Stimulated activated CD8-positive, alpha-beta memory T cell treated with anti-CD3 and anti-CD28 coated beads, Interleukin-4, amount 100 ng/mL, for 4 hours (primary cell): ENCODE measurements at places on chromosomes 5 and 9.

GRCh38 chr5:178386336-178386931 lies 153.8 kb upstream of the PHYKPL start:
- DNase-seq = no peak

GRCh38 chr9:2962471-2963172 lies 118.7 kb upstream of the PUM3 start:
- DNase-seq = no peak

- DNase-seq = no peak
Measured at GRCh38 chr9:1200847-1201251, 150.7 kb downstream of the DMRT2 start.

- no peak for DNase-seq
Measured at GRCh38 chr5:87433945-87434344, 21.2 kb upstream of the CCNH start.

- no peak for DNase-seq
Measured at GRCh38 chr5:14830210-14831005, 41.2 kb downstream of the ANKH start.

DNA sequence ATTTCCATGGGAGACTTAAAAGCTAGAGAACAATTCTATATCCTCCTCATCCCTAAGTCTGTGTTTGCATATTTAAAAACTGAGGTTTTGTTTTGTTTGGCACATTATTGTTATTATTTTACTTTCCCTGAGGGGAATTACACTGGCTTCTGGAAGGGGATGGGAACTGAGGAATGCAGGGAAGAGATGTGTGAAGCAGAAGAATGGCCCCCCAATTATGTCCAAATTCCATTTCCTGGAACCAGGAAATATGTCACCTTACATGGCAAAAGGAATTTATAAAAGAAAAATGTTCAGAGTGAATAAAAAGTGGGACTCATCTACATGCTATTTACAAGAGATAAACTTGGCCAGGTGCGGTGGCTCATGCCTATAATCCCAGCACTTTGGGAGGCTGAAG lies 129.8 kb downstream of the MARCHF11 start:
- DNase-seq = no peak

DNA sequence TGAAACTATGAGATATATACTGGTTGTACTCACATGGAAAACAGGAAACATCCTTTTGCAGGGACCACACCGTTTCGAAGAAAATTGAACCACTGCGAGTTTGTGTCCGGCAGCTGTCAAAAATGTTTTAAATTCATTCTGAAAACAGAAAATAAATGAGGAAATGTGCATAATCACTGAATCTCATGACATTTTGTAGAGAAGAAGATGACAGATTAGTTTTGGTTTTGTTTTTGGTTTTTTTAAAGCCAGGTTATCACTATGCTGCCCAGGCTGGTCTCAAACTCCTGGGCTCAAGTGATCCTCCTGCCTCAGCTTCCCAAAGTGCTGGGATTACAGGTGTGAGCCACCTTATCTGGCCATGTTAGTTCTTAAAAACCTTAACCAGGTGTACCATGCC lies 3.5 kb downstream of the TXNDC8 start:
- DNase-seq = no peak

DNA sequence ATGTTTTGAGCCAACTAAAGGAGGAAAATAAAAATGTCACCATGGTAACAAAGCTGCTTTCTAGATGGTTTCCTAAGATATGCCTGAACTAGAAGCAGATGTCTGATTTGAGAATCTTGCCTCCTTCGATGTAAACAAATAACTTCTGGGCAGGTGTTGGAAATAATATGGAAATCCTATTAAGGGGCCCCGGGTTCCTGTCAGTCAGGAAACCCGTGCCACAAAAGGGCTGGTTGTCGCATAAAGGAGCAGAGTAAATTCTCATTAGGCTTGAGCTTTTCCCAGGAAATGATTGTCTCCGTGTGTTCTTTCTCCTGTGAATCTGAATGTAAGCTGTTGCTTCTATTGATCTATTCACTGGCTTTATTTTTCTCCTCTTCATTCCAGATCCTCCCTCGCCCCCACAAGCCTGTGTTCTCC lies 90.8 kb downstream of the TLE4 start:
- no peak for DNase-seq

- DNase-seq = no peak
Measured at GRCh38 chr5:71738662-71739361, 19.7 kb downstream of the CARTPT start.

DNA sequence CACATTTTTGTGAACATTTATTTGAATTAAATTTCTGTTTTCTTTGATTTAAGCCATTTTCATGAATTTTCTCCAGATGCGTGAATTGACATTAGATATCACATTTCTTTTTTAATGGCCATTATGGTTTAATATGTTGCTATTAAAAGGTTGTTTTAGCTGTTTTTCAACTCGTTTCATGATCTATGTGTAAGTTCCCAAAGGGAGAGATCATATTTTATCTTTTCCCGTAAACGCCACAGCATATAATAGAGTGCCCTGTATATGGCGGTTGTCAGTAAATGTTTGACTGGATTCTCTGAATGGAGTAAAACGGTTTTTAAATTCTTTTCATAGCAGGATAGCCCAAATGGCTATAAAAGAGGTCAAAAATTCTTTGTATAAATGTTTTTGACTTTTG lies 35.8 kb downstream of the ZCCHC7 start:
- no peak for DNase-seq

DNA sequence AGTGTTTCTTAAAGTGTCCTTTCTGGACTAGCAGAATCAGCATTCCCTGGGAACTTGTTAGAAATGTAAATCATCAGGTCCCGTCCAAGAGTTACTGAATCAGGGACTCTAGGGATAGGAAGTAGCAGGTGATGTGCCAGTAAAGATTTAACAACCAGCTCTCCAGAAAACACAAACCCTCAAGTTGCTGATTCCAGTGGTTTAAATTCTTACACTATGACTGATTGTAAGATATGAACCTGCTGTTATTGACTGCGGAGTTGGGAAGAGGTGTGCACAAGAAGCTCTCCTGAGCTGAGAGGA lies 39.1 kb upstream of the BASP1 start:
- DNase-seq = no peak

GRCh38 chr5:106522296-106522695 lies 1148.4 kb downstream of the EFNA5 start:
- DNase-seq = no peak

DNA sequence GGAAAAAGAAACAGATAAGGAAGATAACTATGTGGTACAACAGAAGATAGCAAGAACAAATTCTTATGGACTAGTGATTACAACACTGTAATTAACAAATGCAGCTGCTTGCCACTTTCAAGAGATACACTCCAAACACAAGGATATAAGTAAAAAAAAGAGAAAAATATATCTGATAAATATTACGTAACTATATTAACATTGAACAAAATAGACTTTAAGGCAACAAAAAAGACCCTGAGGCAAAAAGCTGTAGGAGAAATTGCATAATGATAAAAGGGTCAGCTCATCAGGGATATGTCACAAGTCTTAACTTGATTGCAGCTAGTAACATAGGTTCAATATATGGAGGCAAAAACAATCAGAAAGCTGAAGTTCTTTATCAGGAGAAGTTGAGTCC lies 51.3 kb upstream of the RNF130 start:
- no peak for DNase-seq

- DNase-seq = no peak
Measured at GRCh38 chr5:132473019-132473531, 17.5 kb downstream of the IRF1 start.
